ENCODE measurements at places on chromosomes 12 and 14.
A peak's percentile ranks its signal among the peaks of the same experiment; 100 is the strongest.

GRCh38 chr12:54385251-54385914, 850 bp upstream of the ZNF385A start:
- peak; percentile 68 for DNase-seq

GRCh38 chr12:92446083-92446460, 256.7 kb upstream of the PLEKHG7 start:
- DNase-seq, result no peak

DNA sequence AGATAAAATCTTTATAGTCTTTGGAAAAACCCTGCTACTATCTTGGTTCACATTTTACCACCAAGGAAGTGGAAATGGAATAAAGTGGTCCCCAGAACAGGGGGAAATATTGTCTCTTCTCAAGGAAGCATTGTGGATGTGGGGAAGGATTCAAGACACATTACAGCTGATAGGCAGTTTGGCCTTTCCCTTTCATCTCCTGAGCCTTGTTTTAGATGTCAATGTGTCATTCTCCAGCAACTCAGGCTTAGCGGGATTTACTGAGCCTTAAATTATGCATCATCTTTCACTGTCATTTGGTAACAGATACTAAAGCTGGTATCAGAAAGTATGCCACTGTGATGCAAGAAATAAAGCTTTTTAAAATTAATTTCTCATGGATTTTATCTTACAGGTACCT, 136.2 kb downstream of the STXBP6 start:
- no peak for DNase-seq

DNA sequence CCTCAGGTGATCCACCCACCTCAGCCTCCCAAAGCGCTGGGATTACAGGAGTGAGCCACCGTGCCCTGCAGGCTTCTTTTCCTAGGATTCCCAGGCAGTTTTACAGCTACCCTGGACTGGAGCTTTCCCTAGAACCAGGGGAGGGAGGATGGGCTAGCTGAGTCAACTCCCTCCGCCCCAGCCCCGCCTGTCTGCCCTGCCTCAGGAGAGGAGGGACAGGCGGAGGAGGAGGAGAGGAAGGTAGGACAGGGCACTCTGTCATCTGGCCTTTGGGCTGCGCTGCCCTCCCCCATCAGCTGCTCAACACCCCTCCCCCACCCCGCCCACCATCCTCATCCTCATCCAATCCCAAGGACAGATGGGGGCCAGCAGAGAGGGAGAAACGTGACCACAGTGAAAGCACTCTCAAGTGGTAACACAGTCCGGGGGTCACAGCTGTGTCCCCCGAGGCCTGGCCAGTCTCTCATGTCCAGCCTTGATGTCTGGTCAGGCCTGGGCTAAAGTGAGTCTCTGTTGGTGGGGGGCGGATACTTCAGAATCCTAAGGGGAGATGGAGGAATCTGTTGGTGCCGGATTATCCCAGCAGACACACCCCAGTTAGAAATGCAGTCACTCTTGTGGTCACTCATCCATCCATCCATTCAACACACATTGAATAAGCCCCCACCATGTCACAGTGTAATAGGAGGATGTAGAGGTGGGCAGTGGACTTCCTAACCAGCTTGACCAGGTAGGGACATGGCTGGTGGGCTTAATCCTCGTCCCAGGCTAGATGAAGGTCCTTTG, 12.3 kb downstream of the FIGNL2 start:
- peak; percentile 85 for DNase-seq

GRCh38 chr12:125131958-125132357, 66.7 kb downstream of the AACS start:
- no peak for DNase-seq

DNA sequence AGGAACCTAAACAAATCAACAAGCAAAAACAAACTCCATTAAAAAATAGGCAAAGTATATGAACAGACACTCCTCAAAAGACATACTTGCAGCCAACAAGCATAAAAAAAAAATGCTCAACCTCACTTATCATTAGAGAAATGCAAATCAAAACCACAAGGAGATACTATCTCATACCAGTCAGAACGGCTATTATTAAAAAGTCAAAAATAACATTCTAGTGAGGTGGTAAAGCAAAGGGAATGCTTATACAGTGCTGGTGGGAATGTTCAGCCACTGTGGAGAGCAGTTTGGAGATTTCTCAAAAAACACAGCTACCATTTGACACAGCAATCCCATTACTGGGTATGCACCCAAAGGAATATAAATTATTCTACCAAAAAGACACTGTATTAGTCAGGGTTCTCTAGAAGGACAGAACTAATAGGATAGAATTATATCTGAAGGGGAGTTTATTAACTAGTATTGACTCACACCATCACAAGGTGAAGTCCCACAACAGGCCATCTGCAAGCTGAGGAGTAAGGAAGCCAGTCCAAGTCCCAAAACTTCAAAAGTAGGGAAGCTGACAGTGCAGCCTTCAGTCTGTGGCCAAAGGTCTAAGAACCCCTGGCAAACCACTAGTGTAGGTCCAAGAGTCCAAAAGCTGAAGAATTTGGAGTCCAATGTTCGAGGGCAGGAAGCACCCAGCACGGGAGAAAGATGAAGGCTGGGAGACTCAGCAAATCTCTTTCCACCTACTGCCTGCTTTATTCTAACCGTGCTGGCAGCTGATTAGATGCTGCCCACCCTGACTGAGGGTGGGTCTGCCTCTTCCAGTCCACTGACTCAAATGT, 101.6 kb upstream of the KRAS start:
- DNase-seq, result no peak

- peak; percentile 95 for DNase-seq
Observed at GRCh38 chr14:90827919-90828610, 11.8 kb upstream of the TTC7B start.

- no peak for DNase-seq
Observed at GRCh38 chr12:122963941-122964265, 2.4 kb downstream of the ABCB9 start.

DNA sequence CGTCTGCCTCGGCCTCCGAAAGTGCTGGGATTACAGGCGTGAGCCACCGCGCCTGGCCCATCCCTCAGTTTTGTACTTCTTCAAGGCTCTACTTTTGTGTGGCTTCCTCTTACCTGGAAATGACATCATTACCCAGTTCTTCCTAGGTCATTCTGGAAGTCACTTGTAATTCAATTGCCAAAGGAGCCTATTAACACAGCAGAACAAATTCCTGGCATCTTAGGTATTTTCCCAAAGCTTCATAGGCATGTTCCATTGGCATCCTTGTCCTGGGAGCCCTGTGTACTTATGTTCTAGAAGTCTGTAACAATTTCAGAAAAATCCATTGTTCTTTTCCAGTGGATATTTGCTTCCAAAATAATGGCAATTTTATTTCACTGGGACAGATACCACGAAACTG, 60.6 kb downstream of the DAAM1 start:
- peak; percentile 7 for DNase-seq

GRCh38 chr12:75642226-75642625, 130.8 kb upstream of the KRR1 start:
- DNase-seq, result no peak

DNA sequence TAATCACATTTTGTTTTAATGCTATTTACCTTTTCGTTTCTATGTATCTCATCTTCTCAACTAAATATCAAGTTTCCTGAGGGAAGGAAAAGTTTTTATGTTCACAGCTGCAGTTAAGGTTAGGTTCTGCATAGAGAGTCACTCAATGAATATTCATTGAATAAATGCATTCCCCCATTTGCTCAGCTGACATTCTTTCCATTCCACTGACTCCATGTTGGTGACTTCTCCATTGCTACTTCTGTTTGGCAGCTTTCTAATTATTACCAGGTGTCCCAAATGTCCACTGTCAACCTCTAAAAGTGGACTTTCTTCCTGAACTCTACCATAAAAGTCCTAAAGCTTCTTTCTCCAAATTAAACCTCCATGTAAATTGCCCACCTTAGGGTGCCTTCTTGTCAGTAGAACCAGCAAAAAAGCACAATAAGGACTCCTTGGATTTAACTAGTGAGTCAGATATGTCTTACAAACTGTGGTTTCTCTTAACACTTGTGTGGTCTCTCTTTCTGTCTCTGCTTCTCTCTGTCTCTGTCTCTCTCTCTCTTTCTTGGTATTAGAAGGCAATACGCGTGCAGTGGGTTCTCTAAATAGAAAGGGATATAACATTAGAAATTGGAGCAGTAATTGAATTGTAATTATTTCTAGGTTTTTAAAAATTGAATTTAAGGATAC, 85.9 kb downstream of the TMEM117 start:
- DNase-seq, result no peak

GRCh38 chr14:39015360-39015961, 87.6 kb downstream of the SEC23A start:
- DNase-seq, result peak; percentile 68

DNA sequence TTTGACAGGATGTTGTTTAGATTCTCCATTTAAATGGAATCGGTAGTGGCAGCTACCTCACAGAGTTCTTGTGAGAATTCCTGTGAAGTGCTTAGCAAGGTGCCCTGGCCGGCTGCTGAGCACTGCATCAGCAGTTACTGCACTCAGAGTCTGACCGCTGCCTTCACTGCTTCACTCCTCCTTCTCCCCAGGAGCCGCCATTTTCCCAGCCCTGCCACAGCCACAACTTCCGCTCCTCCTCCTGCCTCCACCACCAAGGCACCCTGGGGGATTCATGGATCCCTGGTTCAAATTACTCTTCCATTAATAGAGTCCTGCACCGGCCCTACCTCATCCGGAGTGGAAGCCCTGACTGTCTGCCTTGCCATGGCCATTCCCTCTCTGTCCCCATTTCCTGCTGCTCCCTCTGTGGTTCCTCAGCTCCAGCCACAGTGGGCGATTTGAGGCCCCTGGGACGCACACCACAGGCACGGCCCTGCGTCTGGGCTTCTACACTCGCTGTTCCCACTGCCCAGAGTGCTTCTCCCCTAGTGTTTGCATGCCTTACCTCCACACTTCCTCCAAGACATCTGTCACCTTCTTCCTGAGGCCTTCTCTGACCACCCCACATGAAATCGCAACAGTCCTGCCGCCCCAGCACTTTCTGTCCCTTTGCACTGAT, 210.3 kb downstream of the IPO8 start:
- DNase-seq, result no peak

DNA sequence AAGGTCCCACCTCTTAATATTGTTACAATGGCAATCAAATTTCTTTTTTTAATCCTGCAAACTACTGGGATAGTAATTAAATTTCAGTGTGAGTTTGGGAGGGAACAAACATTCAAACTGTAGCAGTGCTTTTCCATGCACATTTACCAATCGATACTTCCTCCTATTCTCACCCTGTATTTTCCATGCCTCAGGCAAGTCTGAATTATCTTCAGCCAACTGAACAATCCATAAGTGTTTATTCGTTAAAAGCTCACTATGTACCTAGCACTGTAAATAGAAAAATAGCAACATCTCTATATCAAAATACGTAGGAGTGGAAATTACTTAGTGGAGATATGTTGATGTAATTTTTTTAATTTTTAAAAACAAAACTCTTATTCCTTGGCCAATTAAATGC, 43.5 kb downstream of the CCDC177 start:
- DNase-seq, result no peak

- no peak for DNase-seq
Observed at GRCh38 chr14:100290607-100291304, 15.5 kb downstream of the SLC25A29 start.

DNA sequence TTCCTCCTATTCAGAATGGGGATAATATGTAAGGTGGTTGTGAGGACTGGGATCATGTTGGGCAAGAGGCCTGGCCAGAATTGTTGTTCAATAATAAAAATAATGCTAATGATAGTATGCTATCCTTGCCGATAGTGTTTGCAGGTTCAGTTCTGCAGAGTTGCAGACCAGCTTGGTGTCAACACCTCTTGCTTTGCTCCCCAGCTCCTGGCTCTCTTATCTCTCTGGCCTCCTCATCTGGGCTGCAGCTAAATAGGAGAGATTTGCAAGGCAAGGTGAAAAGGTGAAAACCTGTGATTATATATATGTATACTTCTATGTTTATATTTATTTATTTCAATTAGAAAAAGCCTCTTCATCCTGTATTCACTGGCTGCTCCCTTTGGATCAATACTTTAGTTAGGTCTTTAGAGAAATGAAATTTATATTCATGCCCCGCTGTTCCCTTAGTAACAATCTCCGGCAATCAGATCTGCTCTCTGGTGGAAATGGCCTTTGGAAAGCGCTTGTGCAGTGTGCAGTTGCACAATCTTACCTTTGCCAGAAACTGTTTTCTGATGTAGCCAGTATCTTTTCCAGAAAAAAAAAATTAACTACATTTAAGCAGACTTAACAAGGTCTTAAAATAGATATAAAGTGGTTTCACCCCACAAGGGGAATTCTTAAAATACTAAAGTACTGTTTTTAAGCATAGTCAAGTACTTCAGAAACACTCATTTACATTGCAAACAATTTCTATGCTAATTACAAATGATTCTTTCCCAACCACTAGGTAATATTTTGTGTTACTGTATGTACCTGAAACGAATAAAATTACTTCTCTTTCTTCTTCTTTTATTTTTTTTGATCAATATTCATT, 19.1 kb upstream of the ACVR1B start:
- no peak for DNase-seq

DNA sequence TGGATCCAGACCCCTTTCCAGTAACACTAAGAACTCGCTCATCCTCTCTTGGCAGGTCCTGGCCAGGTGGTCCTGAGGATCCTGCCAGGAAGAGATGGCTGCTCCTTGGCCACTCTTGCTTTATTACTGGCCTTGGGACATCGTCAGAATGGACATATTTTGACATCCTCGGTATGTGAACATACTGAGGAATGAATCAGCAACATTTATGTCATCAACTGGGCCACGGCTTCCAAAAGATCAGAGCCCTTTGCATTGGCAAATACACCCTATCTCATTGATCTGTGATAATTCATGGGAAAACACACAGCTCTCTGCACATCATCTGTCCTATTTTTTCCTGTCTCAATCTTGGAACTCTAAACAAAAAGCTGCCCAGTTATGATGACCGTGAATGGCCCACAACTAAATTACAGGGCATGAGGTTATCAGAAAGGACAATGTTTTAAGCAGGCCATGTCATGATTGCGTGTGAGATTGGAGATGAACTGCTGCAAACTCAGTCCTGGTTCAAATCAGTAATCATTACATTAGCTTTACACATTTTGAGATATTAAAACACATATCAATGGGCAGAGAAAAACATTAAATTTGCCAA, 1325.8 kb downstream of the AACS start:
- DNase-seq, result no peak

- no peak for DNase-seq
Observed at GRCh38 chr14:59301354-59301753, 112.9 kb downstream of the DAAM1 start.

GRCh38 chr14:69487771-69488170, 3.2 kb downstream of the PLEKHD1 start:
- DNase-seq, result peak; percentile 42

- peak; percentile 40 for DNase-seq
Observed at GRCh38 chr14:68688872-68689371, 103.9 kb downstream of the ZFP36L1 start.

GRCh38 chr12:31845613-31846322, 113.4 kb upstream of the RESF1 start:
- DNase-seq, result no peak

GRCh38 chr14:55212634-55213033, 21.2 kb upstream of the DLGAP5 start:
- DNase-seq, result no peak

DNA sequence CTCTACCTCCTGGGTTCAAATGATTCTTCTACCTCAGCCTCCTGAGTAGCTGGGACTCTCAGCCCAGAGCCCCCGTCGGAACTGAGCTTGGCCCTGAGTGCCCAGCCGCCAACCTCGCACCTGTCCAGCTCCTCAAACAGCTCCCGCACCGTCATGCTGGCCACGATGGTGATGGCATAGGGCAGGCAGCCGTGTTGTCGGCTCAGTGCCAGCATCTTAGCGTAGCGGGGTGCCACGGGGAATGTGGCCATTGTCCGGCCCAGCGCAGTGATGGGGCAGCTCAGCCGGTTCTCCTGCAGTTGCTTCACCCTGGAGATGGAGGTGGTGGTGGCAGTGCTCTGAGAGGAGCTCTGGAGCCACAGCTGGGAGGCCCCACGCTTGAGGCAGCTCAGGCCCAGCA, 32.4 kb downstream of the DHX37 start:
- DNase-seq, result no peak
